Fibroblast of villous mesenchyme (primary cell): ENCODE measurements at places on chromosomes 5 and 9. TPM values are rescaled to one million over a fixed set of nuclear protein-coding genes. Genes with fewer than 3 reads are reported as not detected.

ADAMTS19 gene
- 8.7 and 9.5 TPM in 2 replicates for total RNA-seq

ZDHHC11 gene
- total RNA-seq = 0.64 and 0.86 TPM in 2 replicates

PCDHAC2 gene
- under 0.01 TPM in 2 replicates for total RNA-seq

ISOC1 gene
- total RNA-seq = 15.5 and 31.1 TPM in 2 replicates

SLC6A3 gene
- not detected in 2 replicates for total RNA-seq

ERAP2 gene
- 15.8 and 64.8 TPM in 2 replicates for total RNA-seq

FGF1 gene
- 8.7 and 16.0 TPM in 2 replicates for total RNA-seq

C8G gene
- 0.86 TPM in 1 of 2 replicates, not detected in the other for total RNA-seq

SHOC1 gene
- under 0.01 TPM in 1 of 2 replicates, not detected in the other for total RNA-seq

IRX1 gene
- total RNA-seq = not detected in 2 replicates

CFAP77 gene
- total RNA-seq = under 0.01 TPM in 1 of 2 replicates, not detected in the other
